Pons (tissue), 1 donor: ENCODE measurements at places on chromosomes 6 and 20.

- no peak for DNase-seq
Measured at GRCh38 chr6:28988536-28989311, 16.4 kb downstream of the ZNF311 start.

DNA sequence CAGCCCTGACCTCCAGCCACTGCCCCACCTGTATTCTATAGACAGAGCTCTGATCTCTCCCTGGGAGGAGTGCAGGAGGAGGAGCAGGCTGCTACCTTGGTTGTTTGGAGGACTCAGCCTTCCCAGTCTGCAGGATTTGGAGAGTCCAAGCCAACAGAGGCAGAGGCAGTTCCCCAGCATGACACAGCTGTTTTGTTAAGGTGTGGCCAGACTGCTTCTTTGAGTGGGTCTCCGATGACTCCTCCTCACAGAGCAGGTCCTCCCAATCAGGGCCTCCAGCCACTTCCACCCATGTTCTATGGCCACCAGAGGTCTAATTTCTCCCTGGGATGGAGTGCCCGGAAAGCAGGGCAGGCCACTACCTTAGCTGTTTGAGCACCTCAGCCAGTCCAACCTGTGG lies 203.5 kb downstream of the HACE1 start:
- DNase-seq = no peak

DNA sequence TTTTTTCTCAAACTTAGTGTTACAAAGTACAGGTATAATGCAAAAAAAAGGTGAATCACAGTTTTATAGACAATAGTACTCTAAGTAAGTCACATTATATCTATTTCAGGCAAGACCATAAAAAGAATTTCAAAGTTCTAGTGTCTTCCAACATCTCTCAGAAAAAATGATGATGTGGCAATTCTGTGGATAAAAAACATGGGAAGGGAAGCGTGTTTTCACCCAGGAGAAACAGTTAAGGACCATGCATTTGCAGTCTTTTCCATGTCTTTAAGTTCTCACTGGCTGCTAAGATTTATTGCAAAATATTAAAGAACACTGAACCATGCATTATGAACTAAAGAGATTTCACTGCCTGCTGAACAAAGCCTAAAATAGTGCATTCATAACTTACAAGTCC lies 1.8 kb downstream of the SSR1 start:
- no peak for DNase-seq

DNA sequence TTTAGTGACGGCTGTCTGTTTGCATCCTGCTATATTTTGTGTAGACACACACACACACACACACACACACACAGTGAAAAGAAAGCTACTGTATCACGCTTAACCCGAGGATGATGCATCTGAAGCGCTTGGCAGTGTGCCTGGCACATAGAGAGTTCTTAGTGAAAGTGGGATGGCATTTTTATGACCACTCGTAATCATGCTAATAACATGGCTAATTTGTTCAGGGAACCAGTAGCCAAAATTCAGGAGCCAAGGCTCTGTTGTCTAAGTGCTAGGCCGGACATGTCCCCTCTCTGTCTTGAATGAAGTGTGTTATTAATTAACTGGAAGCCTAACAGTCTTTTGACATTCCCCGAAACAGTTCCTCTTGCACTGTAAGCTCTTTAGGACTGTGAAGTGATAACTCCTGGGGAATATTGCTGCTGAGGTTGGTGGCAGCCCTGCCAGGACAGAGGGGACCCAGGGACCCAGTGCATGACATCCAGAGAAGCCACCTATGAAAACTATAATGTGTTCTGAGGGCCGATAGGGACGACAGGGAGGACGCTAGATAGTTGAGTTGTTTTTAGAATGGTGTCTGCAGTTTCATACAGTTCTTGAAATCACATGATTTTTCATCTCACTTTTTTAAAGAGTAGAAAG lies 45.0 kb upstream of the IRF4 start:
- DNase-seq = no peak

GRCh38 chr6:97923249-97923648 lies 640.2 kb upstream of the MMS22L start:
- no peak for DNase-seq

DNA sequence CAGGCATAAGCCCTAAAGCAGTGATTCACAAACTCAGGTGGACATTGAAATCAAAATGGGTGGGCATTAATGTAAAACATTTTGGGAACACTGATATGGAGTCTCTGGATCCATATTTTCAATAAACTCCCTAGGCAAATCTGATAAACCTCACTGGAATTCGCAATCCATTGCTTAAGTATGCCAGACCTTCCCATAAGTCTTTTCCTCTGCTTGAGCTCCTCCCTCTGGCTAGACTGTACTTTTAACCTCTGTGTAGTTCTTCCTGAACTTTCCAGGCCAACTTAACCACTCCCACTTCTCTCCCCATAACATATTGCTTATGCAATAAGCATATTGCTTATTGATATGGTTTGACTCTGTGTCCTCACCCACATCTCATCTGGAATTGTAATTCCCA lies 629.7 kb upstream of the IMPG1 start:
- DNase-seq = no peak

DNA sequence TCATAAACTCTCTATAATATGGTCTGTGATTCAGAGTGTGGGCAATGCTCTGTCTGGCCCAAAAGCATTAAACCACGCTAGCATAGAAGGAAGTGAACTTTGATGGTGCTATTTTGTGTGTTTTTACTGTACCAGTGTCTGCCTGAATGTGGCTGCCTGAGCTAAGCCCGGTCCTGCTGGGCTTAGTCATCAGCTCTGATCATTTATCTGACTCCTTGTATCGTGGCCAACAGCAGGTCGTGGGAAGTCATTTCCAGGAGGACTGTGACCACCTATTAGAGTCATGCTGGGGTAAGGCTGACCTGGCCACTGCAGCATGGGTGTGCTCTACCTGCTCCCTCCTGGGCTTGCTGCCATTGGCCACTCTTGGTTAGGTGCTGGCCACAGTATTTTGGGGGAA lies 239.1 kb upstream of the CEP162 start:
- DNase-seq = no peak

DNA sequence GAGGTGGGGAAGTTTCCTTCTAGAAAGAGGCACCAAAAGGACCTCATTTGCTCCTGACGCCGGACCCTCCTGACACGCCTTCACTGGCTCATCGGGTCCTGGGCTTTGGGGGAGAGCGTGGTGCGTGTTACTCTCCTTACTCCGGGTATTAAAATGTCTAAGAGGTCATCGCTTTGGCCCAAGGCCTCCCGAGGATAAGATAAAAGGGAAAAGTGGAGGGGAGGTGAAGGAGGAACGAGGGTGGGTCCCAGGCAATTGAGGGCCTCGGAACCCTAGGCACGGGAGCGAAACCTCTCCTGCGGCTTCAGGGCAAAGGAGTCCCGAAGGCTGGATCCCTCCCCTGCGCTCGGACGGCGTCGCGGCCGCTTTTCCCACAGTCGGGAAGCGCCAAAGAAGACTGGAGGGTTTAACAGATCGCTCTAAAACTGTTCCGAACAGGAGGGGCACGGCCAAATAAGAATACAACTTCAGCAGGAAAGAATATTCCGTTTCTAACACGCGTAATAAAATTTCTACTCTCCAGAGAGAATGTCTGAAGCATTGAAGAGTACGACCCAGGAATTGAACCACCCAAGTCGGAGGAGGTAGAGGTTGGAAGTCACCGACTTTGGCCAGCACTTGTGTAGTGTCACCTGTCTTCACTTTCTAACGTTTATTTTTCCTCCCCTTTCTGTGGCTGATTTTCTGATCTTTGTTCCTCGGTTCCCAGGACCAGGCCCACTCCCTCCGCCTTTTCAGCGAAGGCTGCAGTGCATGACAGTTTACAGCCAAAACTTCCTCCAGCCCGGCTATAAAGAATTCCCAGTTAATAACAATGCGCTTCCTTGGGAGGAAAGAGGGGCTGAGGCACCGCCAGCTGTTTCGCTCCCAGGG lies 2.1 kb upstream of the TBXT start:
- no peak for DNase-seq

DNA sequence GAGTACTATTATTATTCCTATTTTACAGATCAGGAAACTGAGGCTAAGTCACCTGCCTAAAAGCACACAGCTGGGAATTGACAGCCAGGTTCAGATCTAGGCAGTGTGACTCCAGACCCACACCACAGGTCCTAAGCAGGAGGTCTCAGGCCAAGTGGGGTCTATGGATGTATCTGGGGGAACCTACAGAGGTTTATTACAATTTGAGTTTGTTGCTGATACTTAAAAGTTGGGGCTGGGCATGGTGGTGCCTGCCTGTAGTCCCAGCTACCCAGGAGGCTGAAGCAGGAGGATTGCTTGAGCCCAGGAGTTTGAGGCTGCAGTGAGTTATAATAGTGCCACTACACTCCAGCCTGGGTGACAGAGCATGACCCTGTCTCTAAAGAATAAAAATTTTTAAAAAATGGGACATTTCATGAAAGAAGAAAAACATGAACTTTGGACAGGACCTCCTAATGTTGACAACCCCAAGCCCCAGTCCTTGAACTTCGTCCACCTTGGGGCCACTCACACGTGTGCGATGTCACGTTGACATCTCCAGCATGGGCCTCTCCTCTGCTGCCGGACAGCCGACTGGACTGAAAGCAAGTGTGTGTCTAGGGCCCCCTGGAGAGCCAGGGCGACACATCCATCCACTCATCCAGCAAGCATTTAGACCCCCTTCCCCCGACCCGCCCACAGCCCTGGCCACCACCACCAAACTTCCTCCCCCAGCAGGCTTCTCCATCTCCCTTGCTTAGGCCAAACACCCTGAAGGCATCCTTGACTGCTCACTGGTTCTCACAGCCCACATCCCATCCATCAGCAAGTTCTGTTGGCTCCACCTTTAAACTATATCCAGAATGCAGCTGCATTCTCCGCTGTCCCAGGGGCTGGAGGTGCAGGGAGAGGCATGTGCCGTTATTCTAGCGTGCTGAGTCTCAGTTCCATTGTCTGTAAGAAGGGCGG lies 40.0 kb downstream of the NOL4L start:
- DNase-seq = no peak

- no peak for DNase-seq
Measured at GRCh38 chr20:1934721-1935573, 39.7 kb downstream of the SIRPA start.

DNA sequence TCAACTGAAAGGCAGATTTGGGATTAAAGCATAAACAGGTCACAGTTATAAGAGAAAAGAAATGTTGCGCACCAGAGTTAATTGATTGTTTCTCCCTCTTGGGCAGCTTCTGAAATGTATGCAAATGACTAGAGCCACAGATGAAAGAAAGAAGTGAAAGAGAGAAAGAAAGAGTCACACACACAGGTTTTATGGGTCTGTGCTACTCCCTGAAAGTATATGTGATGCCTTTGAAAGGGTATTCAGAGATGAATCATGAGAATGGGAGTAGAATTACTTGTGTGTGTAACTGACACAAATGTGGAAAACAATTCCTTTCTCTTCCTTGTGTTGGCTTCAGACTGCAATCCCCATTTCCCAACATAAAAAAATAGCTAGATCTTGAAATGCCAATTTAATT lies 196.9 kb downstream of the FOXA2 start:
- no peak for DNase-seq

- no peak for DNase-seq
Measured at GRCh38 chr6:75077701-75078100, 128.2 kb downstream of the COL12A1 start.

- no peak for DNase-seq
Measured at GRCh38 chr20:61940976-61941720, 124.5 kb downstream of the TAF4 start.

- no peak for DNase-seq
Measured at GRCh38 chr6:159976686-159977254, 7.9 kb downstream of the IGF2R start.

- no peak for DNase-seq
Measured at GRCh38 chr6:24851086-24851485, 52.4 kb upstream of the ARMH2 start.

DNA sequence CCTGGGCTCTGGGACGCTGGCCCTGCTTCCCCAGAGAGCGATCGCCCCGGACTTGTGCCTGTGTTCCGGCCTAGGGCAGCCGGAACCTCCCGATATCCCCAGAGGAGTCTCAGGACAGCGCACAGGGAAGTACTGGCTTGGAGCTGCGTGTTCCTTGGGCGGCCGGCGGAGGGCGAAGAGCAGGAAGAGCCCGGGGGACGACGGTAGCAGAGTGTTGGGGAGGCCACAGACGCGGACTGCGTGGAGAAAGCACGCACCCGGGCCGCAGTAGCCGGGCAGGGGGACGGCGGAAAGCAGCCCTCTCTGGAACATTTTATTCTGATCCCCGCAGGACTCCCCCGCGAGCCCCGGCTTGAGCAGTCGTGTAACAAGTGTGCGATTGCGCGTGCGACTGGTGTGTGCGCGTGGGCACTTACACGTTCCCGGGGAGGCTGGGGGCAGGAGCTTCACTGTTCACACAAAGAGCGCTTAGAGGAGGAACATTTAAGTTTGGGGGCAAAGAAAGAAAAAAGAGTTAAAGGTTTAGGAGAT lies 36.1 kb downstream of the NCR2 start:
- no peak for DNase-seq

- no peak for DNase-seq
Measured at GRCh38 chr20:6213311-6213710, 90.5 kb upstream of the FERMT1 start.

- no peak for DNase-seq
Measured at GRCh38 chr20:14415467-14415866, 78.1 kb upstream of the FLRT3 start.

DNA sequence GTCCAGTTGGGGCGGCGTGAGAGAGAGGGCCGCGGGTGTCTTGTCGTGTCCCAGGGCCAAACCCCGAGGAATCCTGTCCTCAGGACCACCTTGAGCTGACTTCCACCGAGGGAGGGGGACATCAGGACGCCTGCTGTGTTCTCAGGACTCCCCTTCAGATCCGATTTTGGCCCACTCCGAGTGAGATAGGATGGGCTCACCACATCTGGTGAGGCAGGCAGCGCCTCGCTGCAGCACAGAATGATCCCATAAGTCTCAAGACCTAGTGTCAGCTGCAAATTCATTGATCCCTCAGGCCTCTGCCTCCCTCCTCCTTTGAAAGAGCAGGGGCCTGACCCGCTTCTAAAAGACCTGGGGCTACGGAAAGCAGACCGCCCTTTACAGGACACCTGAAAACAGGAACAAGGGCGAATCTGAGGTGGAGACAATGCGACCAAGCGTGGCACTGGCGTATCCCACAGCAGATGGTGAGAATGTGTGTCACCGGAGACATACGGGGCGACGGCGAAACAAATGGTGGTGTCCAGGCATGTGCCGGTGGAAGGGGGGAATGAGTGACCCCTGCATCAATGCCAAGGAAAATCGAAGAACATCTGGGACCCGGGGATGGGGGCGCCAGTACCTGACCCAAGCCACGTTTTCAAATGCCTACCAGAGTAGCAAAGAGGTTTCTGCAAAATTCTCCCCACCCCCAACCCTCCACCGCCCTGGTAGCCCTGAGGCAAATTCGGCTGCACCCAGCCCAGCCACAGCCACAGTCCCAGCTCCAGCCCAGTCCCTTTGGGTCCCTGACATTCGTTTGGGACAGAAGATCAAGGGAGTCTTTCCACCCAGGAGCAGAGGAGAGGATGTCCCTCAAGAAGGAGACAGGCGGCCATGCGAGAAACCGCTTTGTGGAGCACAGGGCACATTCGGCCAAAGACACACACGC lies 162.1 kb upstream of the ZNF337 start:
- DNase-seq = no peak

DNA sequence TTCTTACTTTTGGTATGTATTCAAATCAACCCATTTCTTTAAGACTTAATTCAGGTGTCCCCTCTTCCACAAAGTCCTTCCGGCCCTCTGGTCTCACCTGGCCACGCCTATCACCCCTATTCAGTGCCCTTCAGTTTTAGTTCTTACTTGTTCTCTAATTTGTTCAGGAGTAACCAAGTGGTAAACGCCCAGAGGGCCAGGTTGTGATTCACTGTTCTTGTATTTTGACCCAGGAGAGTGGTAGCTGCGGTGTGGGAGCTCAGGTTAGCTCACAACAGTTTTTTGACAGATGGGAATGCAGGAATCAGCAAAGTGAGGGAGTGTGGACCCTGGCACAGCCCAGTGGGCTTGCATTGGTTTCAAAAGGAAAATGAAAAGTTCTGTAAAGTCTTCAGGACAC lies 81.7 kb upstream of the RIPOR2 start:
- DNase-seq = no peak
